Fibroblast of skin of left quadriceps (primary cell): ENCODE measurements at places on chromosomes 5 and 9.

DNA sequence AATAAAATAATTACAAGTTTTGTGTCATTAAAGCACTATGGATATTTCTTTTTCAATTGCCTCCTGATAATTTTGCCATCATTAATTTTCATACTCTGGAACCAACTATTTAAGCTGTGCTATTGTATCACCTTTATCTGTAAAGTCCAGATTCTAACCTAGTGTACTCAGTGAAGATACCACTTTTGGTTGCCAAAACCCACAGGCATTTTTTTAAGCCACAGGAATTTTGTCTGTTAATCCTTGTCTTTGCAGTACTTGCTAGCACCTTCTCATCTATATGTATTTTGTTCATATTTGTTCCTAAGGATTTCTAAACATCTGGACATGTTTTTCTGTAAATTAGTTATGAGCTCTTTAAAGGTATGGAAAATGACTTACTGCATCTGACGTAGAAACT is 481.4 kb upstream of the DAB2 start:
- DNase-seq: peak; percentile 31

DNA sequence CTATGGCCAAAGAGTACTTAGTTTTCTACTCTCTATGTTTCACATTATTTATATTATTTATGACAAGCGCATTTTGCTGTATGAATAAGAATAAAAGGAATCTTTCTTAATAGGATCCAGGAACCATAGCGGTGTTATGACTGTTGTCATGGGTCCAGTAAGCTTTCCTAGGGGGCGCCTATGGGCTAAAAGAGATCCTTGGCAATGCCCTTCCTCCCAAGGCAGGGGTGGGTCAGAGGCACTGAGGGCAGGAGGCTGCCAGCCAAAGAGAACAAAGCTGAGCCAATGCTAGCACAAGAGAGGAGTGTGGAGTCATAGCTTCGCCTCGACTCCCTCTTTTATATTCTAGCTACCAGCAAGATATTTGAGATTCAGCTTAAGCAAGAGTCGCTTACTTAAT is 98.4 kb upstream of the GNAQ start:
- DNase-seq: no peak

- DNase-seq: no peak
These were observed 65.2 kb downstream of the RAI14 start for GRCh38 chr5:34721327-34721726.

- DNase-seq: no peak
These were observed 116.7 kb upstream of the SAP30L start for GRCh38 chr5:154329062-154329461.

- no peak for DNase-seq
These were observed 98.6 kb upstream of the SLC25A48 start for GRCh38 chr5:135735831-135736230.

DNA sequence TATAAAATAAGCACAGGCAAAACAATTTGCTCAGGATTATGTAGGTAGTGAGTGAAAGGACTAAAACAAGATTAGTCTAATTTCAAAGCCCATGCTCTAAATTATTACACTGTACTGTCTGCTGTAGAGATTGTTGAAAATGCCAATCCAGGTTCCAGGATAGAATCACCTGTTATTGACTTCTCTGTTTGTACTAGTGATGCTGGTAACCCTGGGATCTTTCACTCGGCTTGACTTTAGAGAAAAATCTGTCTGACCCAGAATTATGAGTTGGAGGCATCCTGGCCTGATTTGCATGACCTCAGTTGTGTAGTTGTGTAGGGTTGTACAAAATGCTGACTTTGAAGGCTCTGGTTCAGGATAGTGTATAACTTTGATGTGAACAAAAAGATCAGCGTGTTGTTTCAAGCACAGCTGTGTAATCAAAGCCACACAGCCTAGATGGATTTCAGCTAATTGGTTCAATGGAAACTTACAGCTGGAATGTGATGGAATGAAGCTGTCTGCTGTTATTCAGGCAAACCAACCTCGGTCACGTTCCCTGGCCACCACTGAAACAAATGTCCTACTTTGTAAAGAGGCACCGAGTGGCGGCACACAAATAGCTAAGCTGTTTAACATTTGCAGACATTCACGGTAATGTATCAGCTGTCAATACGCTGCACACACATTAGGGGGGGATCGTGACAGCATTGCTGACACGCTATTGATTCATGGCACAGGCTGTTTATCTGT is 340.3 kb downstream of the KCTD16 start:
- no peak for DNase-seq

DNA sequence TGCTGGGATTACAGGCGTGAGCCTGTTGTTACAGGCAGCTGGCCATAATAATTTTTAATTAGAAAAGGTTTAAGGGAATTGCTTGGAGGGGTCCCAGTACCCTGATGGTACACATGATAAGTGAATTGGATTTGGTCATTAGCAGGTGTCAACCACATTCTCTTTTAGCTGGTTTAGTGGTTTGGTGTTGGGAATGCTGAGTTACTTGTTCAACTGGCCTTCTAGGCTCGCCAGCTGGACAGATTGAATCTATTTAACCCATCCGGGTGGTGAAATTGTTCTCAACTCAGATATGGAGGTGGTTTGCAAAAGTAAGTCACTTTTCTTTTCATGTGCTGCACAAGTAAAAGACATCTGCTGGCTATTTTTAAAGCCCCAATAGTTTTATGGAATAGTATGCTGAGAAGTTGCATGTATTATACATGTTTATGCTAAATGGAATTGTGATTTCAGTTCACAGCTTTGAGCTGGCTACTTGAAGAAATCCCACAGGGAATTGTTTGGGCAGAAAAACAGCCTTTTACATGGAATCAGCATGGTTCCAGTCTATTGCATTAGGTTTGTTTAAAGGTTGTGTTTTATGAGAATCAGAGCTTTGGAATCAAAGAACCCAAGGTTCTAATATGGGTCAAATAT is 149.8 kb upstream of the SLC28A3 start:
- DNase-seq: no peak

DNA sequence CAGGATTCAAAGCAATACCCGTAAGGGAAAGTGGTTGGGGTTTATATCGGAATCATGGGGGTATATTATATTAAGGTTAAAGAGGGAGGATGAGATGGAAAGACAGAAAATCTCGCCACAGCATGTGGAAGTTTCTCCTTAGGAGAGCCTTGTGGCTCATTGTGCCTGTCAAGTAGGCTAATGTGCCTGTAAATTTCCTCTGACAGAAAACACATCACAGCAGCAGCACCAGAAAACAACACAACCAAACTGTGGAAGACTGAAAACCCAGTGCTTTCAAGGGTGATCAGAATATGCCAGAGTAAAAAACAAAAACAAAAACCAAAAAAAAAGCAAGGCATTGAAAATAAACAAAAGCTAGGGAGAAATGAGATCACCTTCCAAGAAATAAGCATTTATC is 11.3 kb upstream of the MAN2A1 start:
- DNase-seq: no peak

- DNase-seq: no peak
These were observed 369.0 kb downstream of the SPOCK1 start for GRCh38 chr5:137129886-137130680.

DNA sequence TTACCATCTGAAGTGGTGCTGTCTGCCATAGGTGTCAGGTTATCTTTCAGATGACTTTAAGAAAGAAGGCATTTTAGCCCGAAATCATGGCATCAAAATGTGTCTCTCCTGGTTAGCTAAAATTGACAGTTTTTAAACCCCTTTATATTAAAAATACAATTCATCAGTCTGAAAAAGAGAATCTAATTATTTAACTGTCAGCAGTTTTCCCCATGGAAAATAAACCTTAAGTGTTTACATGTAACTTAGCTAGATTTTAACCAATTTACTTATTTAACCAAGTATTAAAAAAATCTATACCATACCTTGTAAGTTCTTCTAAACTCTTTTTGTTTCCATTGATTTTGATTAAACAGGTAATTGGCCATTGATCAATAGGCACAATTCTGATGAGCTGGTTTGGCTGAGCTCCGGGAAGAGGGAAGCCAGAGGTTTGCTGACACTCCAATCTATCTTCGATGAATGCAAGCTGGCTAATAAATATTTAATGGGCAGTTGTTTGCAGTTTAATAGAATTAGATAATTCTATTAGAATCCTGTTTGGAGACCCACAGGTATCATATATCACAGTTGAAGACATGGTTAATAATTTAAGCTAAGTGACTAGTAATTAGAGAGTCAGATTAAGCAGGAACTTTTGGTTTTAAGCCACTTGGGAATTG is 114.0 kb downstream of the MAT2B start:
- DNase-seq: no peak

DNA sequence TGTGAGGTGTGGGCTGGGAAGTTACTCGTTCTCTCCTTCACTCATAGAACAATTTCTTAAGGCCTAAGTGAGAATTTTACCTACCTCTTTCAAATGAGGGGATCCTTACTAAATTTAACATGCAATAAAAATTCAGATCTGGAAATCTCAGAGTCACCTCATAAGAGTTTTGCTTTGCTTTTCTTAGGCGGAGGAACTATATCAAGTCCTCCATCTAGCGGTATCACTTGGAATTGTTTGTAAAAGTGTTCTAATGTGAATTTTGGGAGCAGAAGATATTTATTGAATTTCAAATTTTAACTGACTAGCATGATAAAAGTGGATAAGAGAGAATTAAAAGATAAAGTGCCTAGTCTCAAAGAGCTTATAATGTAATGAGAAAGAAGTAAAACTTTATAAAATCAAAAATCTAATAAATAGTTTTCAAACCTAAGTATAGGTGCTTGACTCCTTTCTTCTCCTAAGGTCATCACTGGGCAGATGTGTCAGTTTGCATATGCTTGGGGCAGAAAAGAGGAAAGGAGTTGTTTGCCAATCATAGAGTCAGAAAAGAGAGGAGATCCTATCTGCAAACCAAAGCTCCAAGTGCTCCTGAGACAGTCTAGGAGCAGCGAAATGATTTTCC is 145.7 kb upstream of the DAB2 start:
- DNase-seq: peak; percentile 18

GRCh38 chr5:121872856-121873255 is 21.2 kb downstream of the FTMT start:
- DNase-seq: no peak

DNA sequence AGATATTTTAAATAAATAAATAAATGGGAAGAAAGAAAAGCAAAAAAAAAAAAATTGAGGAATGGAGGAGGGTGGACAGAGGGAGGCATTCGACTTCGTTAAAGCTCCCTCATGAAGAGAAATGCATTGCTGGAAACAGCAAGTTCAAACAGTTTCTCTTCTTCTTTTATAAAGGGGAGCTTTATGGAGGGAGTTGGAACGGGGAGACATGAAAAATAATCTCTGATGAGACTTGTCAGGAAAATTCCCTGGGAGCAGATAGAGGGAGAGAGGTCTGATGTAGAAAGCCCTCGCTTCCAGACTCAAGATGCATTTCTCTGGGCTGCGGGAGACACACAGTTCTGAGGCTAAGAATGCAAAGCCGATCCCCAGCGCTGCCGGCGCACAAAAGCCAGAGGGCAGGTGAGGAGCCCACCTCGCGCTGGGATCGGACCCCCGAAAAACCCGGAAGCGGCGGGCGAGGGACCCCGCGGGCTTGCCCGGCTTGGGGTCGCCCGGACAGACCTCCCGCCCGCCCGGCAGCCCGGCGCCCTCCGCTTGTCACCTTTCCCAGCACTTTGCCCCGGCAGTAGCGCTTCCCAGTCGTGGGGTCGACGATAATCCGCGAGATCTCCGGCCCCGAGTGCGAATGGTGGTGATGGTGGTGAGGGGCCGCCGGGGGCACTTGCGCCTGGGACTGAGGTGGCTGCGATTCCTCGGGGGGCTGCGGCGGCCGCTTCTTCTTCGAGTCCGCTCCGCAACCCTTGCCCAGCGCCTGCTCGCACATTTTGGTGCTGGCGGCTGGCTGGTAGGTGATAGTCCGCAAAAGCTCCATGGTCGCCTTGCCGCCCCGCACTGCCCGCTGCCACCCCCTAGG is 512 bp downstream of the PLK2 start:
- no peak for DNase-seq

- no peak for DNase-seq
These were observed 317.3 kb downstream of the TAF11L14 start for GRCh38 chr5:17951392-17952169.

DNA sequence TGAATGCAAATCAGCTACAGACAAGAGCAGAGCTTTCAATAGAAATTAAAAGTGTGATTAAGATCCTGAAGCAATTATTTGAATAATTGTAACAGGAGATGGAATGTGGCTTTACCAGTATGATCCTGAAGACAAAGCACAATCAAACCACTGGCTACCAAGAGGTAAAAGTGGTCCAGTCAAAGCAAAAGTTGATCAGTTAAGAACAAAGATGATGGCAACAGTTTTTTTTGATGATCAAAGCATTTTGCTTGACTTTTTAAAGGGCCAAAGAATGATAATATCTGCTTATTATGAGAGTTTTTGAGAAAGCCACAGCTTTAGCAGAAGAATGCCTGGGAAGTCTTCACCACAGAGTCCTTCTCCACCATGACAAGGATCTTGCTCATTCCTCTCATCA is 409.2 kb downstream of the CSNK1G3 start:
- no peak for DNase-seq

GRCh38 chr5:14183187-14183939 is 40.2 kb downstream of the TRIO start:
- no peak for DNase-seq

- DNase-seq: no peak
These were observed 383.6 kb upstream of the CDH6 start for GRCh38 chr5:30809933-30810332.

GRCh38 chr9:101388507-101388993 is 3.7 kb upstream of the BAAT start:
- DNase-seq: no peak

DNA sequence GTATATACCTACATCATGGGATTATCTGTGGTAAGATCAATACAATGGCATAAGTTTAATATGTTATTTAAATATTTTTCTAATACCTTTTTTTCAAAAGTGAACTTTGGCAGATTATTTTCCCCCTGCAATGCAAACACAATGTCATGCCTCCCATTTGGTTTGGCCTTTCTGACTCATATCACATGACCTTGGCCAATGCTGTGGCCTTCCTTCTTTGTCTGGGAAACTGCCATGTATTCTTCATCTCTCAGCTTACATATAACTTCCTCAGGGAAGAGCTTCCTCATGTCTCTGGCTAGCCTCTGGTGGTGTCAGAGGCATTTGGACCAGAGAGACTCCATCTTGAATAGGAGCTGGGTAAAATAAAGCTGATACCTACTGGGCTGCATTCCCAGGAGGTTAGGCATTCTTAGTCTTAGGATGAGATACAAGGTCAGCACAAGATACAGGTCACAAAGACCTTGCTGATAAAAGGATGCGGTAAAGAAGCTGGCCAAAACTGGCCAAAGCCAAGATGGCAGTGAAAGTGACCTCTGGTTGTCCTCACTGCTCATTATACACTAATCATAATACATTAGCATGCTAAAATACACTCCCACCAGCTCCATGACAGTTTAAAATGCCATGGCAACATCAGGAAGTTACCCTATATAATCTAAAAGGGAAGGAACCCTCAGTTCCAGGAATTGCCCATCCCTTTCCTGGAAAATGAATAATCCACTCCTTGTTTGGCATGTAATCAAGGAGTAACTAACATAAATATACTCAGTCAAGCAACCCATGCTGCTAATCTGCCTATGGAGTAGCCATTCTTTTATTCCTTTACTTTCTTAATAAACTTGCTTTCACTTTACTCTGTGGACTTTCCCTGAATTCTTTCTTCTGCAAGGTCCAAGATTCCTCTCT is 76.0 kb downstream of the C9orf153 start:
- DNase-seq: no peak

- no peak for DNase-seq
These were observed 31.1 kb downstream of the SEC61B start for GRCh38 chr9:99253134-99253533.
